ELF-1 (cell line): ENCODE measurements at places on chromosomes 12 and 14.

GRCh38 chr12:118842866-118843265 is 138.5 kb upstream of the SRRM4 start:
- DNase-seq = no peak

DNA sequence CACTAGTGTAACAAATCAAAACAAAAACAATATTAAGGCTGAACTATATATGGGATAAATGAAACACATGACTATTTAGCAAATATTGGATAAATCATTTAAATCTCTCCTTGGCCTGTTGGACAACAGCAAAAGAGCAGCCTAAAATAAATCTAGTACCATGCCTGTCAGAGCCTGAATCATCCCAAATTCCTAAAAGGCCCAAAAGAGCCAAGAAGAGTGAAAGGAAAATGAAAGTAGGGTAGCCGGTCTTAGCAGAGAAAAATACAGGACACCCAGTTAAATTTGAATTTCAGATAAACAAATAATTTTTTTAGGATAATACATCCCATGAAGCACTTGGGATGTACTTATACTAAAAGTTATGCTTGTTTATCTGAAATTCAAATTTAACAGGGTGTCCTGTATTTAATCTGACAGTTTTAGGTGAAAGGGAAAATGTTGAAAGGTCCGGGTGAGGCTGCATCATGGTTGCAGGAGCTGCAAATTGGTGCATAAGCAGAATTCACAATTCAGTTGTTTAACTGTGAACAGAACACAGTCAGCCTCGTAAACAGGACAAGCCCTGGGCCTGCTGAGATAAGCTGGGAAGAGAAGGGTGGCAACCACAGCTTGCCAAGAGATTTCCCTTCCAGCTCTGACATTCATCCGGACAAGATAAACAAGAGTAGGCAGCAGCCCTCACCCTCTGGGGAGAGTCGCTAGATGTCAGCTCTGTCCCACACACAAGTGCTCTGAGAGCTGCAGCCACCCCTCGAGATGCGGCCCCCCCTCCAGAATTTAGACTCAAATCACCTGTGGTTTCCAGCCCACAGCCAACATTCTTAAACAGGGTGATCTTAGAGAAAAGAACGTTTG is 30.3 kb downstream of the DMAC2L start:
- DNase-seq = peak; percentile 77

GRCh38 chr12:85552461-85552860 is 272.4 kb downstream of the ALX1 start:
- DNase-seq = no peak

GRCh38 chr12:100675432-100675831 is 101.9 kb downstream of the GAS2L3 start:
- no peak for DNase-seq

GRCh38 chr12:128977441-128977840 is 124.2 kb downstream of the GLT1D1 start:
- no peak for DNase-seq

DNA sequence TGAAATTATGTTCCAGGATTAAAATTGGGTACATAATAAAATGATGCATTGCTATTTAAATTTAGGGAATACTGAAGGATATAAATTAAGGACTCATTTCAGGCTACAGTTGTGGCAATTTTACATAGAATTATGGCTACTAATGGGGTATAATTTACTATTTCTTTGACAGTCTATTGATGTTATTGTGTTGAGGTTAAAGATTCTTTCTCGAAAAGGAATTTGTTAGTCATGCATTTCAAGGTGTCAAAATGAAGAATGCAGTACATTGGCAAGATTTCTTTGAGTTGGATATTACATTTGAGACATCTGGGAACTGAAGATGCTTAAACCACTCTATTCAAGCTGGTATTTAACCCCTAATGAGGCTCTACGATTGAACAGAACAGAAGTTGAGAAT is 28.3 kb downstream of the SLC5A8 start:
- DNase-seq = no peak

DNA sequence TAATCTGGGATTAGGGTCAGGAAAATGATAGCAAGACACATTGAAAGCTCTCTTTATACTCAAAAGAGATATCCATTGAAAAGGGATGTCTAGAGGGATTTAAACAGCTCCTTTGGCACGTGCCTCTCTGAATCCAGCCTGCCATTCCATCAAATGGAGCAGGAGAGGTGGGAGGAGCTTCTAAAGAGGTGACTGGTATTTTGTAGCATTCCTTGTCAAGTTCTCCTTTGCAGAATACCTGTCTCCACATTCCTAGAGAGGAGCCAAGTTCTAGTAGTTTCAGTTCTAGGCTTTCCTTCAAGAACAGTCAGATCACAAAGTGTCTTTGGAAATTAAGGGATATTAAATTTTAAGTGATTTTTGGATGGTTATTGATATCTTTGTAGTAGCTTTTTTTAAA is 25.4 kb upstream of the PLEKHD1 start:
- DNase-seq = no peak

DNA sequence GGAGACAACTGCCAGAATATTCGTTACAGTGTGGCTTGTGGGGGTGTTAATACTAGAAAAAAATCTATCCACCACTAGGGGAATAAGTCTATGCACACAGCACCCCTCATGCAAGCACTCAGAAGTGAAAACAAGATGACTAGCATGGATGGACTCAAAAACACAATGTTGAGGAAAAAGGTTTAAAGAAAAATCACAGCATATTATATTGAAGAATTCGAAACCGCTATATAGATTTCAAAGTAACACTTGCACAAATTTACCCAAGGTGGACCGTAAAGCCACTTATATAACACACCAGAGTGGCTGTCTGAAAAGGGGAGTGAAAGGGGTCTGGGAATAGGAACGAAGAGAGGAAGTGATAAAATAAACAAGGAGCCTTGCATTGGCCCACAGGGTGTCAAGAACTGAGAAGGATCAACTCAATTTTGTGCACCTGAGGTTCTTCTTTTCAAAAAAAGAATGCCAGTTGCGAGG is 544 bp downstream of the ABCD4 start:
- DNase-seq = no peak

DNA sequence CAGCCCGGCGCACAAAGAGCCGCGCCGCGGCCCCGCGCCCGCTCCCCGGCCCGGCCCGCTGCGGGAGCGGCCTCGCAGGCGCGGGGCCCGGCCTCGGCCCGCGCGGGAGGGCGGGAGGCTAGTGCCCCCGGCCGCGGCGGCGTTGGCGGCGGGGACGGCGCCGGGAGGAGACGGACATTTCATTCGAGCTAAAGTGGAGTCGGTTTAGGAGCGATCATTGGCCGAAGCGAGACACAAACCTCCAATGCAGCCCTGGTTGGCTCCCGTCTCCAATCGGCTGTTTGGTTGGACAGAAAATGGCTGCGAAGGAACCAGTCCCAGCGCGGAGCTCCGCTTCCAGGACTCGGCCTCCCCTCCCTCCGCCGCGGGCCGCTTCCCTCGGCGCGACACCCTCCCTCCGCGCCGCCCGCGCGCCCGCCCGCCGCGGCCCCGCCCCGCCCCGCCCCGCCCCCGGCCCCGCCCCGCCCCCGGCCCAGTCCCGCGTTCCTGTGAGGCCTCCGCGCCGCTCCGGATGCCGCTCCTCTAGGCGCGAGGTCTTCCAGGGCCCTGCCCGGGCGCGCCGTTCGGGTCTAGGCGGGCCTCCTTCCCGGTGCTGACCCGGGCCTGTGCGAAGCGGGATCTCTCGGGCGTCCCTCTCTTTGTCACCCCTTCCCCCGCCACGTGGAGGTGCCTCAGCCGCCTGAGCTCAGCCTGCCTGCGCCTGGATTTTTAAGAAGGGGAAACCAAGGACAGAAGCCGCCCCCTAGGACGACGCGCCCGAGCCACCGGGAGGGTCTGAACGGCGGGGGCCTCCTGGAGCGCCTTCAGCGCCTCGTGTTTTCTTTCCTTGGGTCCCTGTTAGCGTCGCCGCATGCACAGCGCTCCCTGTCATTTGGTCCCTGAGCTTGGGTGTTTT is at the start of gene NFYB:
TSS of gene NFYB (minus strand) at position 309 of the 895 bp plus-strand sequence. CDS start 2,757 bp downstream, outside the sequence.
- peak; percentile 95 for DNase-seq

- DNase-seq = no peak
Observed at GRCh38 chr14:106633721-106634120, 1107.3 kb downstream of the TMEM121 start.

DNA sequence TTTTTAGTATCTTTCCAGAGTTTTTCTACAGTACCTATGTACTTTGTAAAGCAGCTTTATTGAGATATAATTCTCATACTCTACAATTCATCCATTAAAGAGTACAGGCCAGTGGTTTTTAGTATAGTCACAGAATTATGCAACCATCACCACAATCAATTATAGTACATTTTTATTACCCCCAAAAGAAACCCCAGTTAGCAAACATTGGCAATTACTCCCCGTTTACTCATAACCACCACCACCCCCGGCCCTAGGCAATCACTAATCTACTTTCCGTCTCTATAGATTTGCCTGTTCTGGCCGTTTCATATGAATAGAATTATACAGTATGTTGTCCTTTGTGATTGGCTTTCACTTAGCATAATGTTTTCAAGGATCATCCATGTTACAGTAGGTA is 119.8 kb downstream of the KICS2 start:
- no peak for DNase-seq

- DNase-seq = no peak
Observed at GRCh38 chr12:87935216-87935615, 94.0 kb downstream of the C12orf50 start.

DNA sequence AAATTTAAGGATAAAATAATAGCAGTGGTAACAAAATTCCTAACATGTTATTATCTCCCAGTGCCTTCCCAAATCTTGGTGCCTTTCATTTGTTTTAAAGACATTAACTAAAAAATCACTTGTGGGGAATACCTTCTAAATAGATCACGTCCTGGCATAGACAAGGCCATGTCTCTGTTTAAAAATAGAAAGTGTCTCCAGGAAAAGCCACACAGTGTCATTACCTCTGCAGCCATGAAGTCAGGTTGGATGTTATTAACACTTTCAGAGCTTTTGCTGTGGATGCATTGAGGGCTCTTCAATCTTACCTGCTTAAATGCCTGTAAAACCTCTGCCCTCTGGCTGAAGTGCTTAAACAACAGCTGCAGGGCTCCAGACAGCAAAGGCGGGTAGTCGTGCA is 211.1 kb downstream of the ITPR2 start:
- no peak for DNase-seq

GRCh38 chr12:41274643-41275042 is 86.5 kb downstream of the PDZRN4 start:
- DNase-seq = no peak

GRCh38 chr14:90060965-90061684 is 669 bp upstream of the KCNK13 start:
- no peak for DNase-seq

- no peak for DNase-seq
Observed at GRCh38 chr14:65243766-65244442, 141.6 kb upstream of the MAX start.

DNA sequence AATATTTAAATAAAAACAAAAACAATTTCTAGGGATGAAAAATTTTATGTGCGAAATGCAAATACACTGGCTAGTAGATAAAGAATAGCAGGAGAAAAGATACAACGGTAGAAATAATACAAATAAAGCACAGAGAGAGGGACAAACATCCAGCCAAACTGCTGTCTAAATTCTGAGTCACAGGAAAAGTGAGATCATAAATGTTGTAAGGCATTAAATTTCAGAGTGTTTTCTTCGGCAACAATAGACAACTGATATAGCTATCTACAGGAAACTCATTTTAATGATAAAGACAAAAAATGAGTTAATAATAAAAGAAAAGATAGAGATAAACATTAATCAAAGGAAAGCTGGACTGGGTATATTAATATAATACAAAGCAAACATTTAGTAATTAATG is 122.2 kb downstream of the NTS start:
- DNase-seq = no peak

- no peak for DNase-seq
Observed at GRCh38 chr14:99862136-99862535, 68.9 kb downstream of the EML1 start.

- DNase-seq = no peak
Observed at GRCh38 chr14:61139006-61139599, 142.0 kb downstream of the TMEM30B start.

- DNase-seq = no peak
Observed at GRCh38 chr14:54047645-54048308, 91.2 kb upstream of the BMP4 start.

- no peak for DNase-seq
Observed at GRCh38 chr12:91990525-91990924, 155.1 kb downstream of the BTG1 start.

GRCh38 chr14:61281186-61281947 is at the start of gene TMEM30B:
Gene TMEM30B, minus strand, starts transcription at chr14:61281338. Its CDS starts 191 bp downstream, at chr14:61281147.
- peak; percentile 72 for DNase-seq

- DNase-seq = no peak
Observed at GRCh38 chr14:105862581-105863239, 336.3 kb downstream of the TMEM121 start.

- DNase-seq = no peak
Observed at GRCh38 chr12:116718655-116719454, 19.0 kb downstream of the SPRING1 start.
